ENCODE measurements at places on chromosomes 6 and 20. TPM values are rescaled to one million over a fixed set of nuclear protein-coding genes. Genes with fewer than 3 reads are reported as not detected.

DNA sequence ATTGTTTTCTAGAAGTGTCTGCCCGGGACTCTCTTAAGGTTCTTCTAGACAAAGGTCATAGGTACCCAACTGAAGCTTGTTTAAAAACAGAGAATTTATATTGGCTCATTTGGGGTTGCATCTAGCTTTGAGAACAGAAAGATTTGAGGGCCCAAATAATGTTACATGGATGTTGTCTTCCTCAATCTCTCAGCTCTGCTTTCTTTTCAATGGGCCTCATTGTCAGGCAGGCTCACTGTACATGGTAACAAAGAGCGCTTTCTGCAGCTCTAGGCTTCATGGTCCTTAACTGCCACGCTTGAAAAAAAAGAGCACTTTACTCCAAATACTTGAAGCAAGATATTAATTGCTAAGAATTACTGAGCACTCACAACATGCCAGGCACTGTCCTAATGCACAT lies 22.2 kb downstream of the NHLRC1 start:
- H3K27ac ChIP-seq, result no peak overlapping the region
- no peaks in the 10 kb centered on the region for H3K27me3 ChIP-seq
- H3K4me3 ChIP-seq, result no peak overlapping the region
- peaks cover 9% of the 10 kb centered on the region for H3K4me1 ChIP-seq

Gene COL12A1
- 1,033 TPM for total RNA-seq

DNA sequence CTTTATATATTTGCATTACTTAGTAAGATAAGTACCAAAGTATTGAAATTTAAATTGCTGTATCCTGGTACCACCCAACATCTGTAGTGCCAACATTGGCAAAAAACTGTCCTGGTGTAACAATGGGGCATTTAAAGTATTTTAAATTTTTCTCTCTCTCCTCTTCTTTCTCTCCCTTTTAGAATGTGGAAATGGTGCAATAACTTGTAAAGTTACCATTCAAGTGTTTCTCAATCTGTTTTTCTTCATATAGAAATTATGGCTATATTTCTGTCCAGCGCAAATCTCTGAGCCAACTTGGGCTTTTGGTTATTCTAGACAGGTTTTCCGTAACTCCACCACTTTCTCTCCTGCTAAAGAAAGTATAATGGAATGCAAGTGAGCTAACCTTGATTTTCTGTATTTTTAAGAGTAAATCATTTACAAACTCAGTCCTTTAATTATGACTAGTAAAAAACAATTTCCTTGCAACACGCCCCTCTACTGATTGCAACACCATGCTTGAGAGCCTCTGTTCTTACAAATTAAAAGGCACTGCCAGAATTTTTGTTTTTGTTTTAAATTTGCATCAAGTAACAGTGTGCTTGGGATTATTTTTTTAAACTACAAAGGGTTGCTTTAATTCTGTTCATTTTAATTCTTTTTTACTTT lies 324.2 kb upstream of the CITED2 start:
- no peaks in the 10 kb centered on the region for H3K27me3 ChIP-seq
- H3K4me1 ChIP-seq, result peaks cover 14% of the 10 kb centered on the region
- H3K27ac ChIP-seq, result peak overlapping the region; percentile 42
- no peaks in the 10 kb centered on the region for H3K36me3 ChIP-seq

DNA sequence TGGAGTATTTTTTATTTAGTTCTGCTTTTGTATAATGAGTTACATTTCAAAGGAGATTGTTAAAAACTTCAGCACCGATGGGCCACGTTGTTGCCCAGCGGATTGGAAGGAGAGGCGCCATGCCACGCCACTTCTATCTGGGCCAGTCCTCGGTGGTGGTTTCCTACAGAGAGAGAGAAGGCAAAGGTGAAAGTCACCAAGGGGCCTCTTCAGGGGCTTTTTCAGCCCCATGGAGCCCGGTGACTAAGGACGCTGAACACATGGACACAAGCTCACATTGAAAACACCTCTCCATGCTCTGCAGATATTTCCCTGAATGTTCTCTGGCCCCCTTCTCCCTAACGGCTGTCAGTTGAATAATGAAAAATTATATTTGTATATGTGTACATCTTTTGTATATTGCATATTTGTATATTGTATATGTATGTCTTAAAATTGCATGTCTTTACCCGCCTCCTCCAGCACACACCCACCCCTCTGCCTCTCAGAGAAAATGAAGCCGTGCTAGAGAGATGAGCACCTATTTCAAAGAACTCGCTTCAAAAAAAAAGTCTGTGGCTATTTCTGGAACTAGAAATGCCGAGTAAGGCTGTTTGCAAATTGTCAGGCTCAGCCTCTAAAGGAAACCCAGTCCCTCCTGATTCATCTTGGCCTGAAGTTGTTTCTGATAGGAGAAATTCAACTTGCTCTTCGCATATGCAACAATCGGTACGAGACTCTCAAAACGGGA lies 91.9 kb upstream of the CDH4 start:
- H3K27me3 ChIP-seq, result peaks cover 15% of the 10 kb centered on the region
- H3K4me3 ChIP-seq, result no peak overlapping the region
- no peaks in the 10 kb centered on the region for H3K4me1 ChIP-seq
- no peak overlapping the region for H3K27ac ChIP-seq

GRCh38 chr20:22836877-22837276 lies 198.2 kb upstream of the SSTR4 start:
- H3K36me3 ChIP-seq, result no peaks in the 10 kb centered on the region
- H3K4me3 ChIP-seq, result no peak overlapping the region
- peaks cover 28% of the 10 kb centered on the region for H3K27me3 ChIP-seq
- H3K27ac ChIP-seq, result no peak overlapping the region
- 0 out of 2 replicates have a peak, but pooled peaks cover 5% of the 10 kb centered on the region for H3K4me1 ChIP-seq
- peak; percentile 30 for DNase-seq

GRCh38 chr20:50804437-50805348 lies 9.8 kb downstream of the BCAS4 start:
- no peaks in the 10 kb centered on the region for H3K4me1 ChIP-seq
- no peaks in the 10 kb centered on the region for H3K27me3 ChIP-seq
- H3K36me3 ChIP-seq, result no peaks in the 10 kb centered on the region

GRCh38 chr6:161273274-161273751 lies 548 bp downstream of the AGPAT4 start:
- peak overlapping the region; percentile 89 for H3K27ac ChIP-seq
- H3K4me3 ChIP-seq, result peak overlapping the region; percentile 90
- H3K36me3 ChIP-seq, result no peaks in the 10 kb centered on the region

GRCh38 chr6:116561377-116562018 lies 7.9 kb downstream of the CALHM4 start:
- H3K4me1 ChIP-seq, result peaks cover 48% of the 10 kb centered on the region
- peak overlapping the region; percentile 48 for H3K4me3 ChIP-seq
- H3K27ac ChIP-seq, result no peak overlapping the region
- H3K27me3 ChIP-seq, result no peaks in the 10 kb centered on the region
- H3K36me3 ChIP-seq, result no peaks in the 10 kb centered on the region

DNA sequence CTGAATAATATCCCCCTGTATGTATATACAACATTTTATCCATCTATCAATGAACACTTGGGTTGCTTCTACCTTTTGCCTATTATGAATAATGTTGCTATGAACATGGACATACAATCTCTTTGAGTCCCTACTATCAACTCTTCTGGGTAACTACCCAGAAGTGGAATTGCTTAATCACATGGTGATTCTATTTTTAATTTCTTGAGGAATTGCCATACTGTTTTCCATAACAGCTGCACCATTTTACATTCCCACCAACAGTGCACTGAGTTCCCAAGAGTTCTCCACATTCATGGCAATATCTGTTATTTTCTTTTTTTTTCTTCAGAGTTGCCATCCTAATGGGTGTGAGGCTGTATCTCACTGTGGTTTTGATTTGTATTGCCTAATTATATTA lies 88.3 kb downstream of the ZHX3 start:
- no peak overlapping the region for H3K4me3 ChIP-seq
- H3K36me3 ChIP-seq, result no peaks in the 10 kb centered on the region
- H3K27ac ChIP-seq, result no peak overlapping the region
- H3K4me1 ChIP-seq, result peaks cover 35% of the 10 kb centered on the region
- no peaks in the 10 kb centered on the region for H3K27me3 ChIP-seq

Gene ERVFRD-1
- not detected for total RNA-seq

Gene MSH5
- total RNA-seq, result 4.3 TPM

DNA sequence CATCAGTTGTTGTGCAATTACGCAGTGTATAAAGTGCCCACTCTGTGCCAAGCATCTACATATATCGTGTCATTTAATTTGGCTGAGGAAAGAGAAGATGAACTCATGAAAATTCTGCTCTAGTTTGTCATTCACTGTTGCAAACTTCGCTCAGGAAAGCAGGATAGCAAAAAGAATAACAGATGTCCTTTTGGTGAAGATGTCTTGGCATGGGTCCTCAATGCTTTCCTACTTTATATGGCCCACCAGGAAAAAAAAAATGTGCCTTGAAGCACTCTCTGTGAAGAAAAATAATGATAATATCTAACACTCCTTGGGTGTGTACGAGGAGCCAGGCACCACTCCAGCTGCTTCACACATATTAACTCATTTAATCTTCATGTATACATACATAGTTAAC lies 5.6 kb upstream of the PHACTR1 start:
- peak; percentile 46 for DNase-seq
- H3K4me3 ChIP-seq, result no peak overlapping the region
- peaks cover 32% of the 10 kb centered on the region for H3K4me1 ChIP-seq
- H3K27ac ChIP-seq, result no peak overlapping the region

Gene MCM9
- 3.2 TPM for total RNA-seq

DNA sequence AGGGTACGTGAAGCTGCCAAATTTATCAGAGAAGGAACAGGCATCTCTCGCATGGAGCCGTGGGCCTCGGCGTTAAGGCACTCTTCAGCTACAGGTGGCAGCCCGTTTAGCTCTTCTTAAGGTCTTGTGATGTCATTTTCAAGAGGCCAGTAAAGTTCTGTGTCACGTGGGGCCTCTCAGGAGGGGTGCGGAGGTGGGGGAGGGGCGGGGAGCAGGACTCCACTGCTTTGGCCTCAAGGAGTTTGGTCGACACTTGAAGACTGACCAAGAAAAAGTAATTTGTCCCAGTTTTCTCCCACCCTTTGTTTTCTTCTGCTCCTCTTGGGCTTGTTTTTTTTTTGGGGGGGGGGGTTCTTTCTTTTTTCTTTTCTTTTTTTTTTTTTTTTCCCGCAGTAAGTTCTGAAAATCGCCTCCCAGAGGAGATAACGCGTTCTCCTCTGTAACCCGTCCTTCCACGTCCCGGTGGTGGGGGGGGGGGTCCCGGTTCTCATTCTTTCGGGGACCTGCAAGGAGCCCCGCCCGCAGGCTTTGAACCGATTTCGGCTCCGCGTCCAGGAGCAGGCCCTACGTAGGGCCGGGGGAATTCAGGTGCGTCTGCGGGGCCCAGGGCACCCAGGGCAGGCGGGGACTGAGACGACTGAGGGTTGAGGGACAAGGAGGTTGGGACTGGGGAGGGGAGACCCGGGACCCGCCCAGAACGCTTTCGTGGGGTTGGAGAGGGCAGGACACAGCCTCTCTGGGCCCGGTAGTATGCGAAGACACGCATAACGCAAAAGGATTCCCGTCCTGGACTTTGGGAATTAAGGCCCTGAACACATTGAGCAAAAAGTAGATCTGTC lies 26.0 kb downstream of the GPX6 start:
- no peak overlapping the region for H3K27ac ChIP-seq
- peak overlapping the region; percentile 88 for H3K4me3 ChIP-seq
- H3K4me1 ChIP-seq, result no peaks in the 10 kb centered on the region
- DNase-seq, result peak; percentile 75
- peaks cover 4% of the 10 kb centered on the region for H3K27me3 ChIP-seq

Gene SLC17A3
- not detected for total RNA-seq

- DNase-seq, result no peak
- H3K27me3 ChIP-seq, result no peaks in the 10 kb centered on the region
- H3K4me1 ChIP-seq, result peaks cover 15% of the 10 kb centered on the region
- no peaks in the 10 kb centered on the region for H3K36me3 ChIP-seq
- no peak overlapping the region for H3K27ac ChIP-seq
Measured at GRCh38 chr6:11217360-11218101, 14.9 kb downstream of the NEDD9 start.

- H3K4me3 ChIP-seq, result no peak overlapping the region
- H3K36me3 ChIP-seq, result no peaks in the 10 kb centered on the region
- no peak for DNase-seq
- peaks cover 44% of the 10 kb centered on the region for H3K27me3 ChIP-seq
- H3K4me1 ChIP-seq, result peaks cover 10% of the 10 kb centered on the region
Measured at GRCh38 chr20:1491860-1492642, 831 bp upstream of the SIRPB2 start.

Data from GM23248 (cell line).